Stimulated activated CD4-positive, alpha-beta T cell treated with anti-CD3 and anti-CD28 coated beads, Interleukin-1b, Interleukin-23, amount 100 ng/mL, for 48 hours (primary cell): ENCODE measurements at places on chromosomes 5 and 9.

- no peak for DNase-seq
These were observed 49.2 kb upstream of the SMIM32 start for GRCh38 chr5:136242136-136242535.

DNA sequence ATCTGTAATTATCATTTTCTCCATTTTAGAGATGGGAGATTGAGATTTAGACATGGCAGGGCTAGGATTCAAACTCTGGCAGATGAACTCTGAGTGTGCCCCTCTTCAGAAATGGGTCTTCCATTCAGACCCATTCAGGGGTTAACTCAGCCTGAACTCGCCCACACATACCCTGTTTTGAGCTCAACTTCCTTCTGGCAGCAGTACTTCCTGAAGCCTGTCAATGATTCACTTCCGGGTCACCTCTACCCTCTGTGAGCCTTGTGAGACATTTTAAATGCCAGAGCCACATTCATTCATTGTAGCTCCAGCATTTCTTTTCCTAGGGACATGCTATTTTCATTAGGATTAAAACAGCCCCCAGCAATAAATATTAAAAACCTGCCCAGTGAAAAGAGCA is 209.3 kb upstream of the SLC24A2 start:
- DNase-seq = peak; percentile 27

DNA sequence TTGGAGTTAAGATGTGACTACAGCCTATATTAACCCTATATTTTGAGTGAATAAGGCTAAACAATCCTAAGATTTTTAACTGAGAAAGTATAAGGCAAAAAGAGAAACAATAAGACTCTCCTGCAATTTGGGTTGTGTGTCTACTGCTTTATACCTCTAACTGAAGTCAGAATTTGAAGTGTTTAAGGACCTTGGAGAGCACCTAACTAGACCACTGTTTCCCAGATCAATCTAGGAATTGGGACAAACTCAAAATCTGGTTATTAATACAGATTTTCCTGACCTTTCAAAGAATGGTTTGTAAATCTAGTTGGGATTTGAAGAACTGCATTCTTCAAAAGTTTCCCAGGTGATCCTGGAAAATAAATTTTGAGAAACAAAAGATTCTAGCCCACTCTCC is 42.1 kb downstream of the GABRA1 start:
- no peak for DNase-seq

DNA sequence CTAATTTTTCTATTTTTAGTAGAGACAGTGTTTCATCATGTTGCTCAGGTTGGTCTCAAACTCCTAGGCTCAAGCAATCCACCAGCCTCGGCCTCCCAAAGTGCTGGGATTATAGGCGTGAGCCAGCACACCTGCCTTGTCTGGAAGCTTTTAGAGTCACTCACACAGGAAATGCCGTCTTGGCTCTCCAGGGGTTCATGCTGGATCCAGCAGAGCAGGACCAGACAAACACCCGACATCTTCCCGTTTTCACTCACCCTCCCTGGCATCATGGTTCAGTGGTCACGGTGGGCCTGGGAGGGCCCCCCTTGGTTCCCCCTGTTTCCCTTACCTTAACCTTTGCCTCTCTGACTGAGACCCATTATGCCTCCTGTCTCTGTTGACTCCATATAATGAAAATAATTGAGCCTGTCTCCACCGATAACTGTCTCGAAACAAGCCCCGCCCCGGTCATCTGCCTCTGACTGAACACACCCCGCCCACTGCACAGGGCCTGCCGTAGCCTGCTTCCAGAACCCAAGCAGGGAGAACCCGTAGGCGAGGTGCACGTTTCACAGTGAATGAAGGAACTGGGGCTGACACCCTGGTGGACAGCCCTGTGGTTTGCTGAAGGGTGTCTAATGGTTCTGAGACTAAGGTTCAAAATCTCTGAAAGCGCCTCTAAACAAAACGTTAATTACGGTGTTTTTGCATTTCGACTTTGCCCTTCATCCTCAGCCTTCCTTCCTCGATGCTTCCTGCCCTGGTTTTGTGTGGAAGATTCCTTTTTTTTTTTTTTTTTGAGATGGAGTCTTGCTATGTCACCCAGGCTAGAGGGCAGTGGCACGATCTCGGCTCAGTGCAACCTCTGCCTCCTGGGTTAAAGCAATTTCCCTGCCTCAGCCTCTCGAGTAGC is 39.7 kb upstream of the SPRY4 start:
- no peak for DNase-seq

DNA sequence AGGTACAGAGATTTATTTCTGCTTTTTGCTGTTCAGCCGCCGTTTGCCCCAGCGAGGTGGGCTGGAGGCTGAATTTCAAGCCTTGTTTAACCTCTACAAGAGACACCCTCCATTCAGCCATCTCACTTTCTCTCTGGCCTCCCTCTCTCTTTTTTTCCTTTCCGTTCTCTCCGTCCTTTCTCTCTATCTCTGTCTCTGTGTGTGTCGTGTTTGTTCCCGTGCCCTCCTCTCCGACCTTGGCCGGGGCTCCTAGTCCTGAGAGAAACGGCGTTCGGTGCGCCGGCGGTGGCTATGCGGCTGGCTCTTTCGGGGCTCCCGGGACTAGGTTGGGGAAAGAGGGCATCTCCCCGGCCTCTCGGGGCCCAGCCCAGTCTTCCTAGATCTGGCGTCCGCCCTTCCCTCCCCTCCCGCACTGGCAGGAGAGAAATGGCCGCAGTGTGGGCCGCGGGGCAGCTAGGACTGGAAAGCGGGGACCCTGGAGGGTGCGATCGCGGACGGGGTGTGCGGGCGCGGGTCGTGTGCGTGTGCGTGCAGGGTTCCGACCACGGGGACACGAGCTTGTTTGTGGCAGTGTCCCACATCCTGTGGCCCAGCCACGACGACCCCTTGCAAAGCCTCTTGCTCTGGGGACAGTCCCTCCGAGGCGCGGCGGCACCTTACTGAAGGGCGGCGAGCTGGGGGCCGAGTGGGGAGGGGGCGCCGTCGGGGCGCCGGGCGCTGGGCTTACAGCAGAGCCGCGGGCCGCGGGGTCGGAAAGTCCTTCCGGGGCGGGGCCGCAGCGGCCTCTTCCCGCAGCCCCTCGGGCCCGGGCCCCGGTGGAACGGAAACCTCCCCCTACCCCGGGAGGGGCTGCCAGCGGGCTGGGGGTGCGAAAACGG is 5.7 kb downstream of the LHX2 start:
- DNase-seq = no peak

DNA sequence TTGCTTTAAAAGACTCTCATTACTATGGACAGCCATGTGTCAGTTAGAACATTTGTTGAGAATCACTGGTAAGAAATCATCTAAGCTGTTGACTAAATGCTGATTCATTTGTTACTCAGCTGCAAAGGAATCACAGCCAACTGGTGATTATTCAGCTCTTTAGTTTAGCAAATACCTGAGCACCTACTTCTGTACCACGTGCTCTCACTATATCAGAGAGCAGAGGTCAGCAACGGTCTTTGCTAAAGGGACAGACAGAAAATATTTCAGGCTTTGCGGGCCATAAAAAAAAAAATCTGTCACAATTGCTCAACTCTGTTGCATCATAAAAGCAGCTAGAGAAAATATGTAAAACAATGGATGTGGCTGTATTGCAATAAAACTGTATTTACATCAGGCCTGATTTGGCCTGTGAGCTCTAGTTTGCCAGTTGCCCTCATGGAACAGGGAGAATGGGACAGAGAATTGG is 377.6 kb downstream of the DNAH5 start:
- no peak for DNase-seq

DNA sequence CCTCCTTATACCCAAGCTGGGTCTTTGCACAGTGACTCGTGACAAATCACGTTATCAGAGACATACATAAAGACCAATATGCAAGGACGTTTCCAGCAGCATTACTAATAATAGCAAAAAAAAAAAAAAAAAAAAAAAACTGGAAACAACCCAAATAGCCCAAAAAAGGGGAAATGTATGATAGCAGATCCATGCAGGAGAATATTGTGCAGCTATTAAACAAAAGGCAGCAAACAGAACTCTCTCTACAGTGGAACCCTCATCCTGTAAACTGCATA is 37.7 kb downstream of the C5orf15 start:
- DNase-seq = no peak

- no peak for DNase-seq
These were observed 18.2 kb upstream of the STK32A start for GRCh38 chr5:147216552-147217154.

GRCh38 chr9:120978987-120979386 is 52.4 kb upstream of the TRAF1 start:
- no peak for DNase-seq

GRCh38 chr9:133105461-133105770 is 15.6 kb downstream of the RALGDS start:
- no peak for DNase-seq

- DNase-seq = no peak
These were observed 3.7 kb upstream of the NIPAL4 start for GRCh38 chr5:157456301-157456700.

DNA sequence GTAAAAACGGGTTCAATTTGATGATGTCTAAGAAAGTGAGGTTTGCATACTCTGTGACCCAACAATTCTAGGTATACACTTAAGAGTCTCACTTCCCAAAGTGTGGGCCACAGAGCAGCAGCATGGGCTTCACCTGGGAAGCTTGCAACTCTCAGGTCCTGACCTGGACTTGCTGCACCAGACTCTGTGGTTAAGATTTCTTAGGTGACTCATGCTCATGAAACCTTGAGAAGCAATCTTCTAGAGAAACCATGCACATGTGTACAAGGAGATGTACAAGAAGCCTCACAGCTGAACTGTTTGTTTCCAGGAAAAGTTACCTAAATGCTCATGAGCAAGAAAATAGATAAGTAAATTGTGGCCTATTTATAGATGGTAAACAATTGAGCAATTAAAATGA is 30.0 kb downstream of the DNAJC21 start:
- DNase-seq = peak; percentile 6

- no peak for DNase-seq
These were observed 38.1 kb upstream of the SPATA31D4 start for GRCh38 chr9:81890104-81890503.

DNA sequence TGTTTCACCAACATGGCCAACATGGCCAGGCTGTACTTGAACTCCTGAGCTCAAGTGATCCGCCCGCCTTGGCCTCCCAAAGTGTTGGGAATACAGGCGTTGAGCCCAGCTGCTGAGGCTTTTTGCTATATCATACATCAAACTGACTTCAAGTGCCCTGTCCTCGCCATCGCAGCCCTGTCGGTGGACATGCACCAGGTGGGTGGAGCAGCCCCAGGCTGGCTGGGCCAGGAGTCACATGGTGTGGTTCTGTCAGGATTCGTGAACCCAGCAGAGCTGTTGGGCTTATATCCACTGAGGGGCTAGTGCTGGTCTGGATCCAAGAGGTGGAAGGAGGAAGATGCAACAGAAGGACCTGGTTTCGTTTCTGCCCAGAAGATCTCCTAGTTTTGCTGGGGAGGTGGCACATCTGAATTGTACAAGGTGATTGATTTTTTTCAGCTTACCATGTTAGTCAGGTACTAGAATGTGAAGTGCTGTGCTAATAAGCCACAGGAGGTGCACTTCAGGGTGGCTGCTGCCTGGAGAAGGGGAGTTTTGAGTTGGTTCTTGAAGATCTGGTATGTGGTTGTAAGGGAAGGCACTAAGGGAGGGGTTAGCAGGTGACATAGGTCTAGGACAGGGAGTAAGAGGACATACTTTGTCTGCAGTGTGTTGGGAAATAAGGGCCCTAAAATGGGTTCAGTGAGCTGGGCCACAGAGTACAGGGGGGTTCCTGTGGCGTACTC is 16.1 kb downstream of the PCBD2 start:
- DNase-seq = no peak

DNA sequence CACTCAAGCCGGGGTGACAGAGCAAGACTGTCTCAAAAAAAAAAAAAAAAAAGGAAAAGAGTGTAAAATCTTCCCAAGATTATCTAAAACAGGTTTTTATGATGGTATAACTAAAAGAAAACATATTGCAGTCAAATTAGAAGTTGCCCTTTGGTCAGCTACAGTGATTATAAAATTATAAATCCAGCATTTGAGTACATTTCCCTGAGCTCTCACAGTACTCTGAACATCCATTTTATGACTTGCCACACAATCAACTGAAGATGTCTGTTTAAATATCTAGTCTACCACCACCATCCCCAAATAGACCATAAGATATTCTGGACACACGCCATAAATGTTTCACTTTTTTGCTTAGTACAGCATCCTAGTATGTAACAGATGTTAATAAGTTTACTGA is 77.0 kb downstream of the CSF2 start:
- DNase-seq = no peak

GRCh38 chr5:31291323-31291854 is 97.9 kb downstream of the CDH6 start:
- DNase-seq = no peak

DNA sequence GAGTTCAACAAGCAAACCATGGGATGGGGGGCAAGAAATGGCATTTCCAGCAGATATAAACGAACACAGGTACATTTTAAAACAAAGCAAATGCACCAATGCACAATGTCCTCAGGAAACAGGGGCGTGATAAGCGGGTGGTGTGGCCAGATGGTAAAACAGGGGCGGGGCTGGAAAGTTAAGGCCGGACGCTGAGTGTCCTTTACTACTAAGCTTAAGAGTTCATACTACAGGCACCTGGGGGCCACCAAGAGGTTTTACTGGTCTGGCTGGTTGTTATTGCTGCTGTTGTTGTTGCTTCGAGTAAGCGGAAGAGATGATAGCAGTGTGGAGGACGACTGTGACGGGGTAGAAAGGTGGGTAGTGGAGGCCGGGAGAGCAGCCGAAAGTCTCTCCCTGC is 99.8 kb downstream of the ATPSCKMT start:
- no peak for DNase-seq

DNA sequence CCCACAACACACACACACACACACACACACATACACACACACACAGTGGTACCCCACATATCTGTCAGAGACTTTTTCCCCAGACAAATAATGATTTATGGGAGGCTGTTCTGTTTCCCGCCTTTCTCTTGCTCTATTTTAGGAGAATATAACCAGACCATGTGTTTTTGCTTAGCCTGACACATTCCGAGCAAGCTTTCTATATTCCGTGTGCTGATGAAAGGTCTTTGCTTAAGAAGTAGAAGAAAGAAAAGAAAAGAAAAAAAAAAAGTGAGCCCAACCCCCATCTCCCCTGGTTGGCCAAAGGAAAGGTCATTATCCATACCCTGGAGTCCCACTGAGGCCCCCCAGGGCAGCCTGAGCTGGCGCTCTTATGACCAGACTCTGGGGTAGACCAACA is 338.6 kb downstream of the SLIT3 start:
- no peak for DNase-seq

- no peak for DNase-seq
These were observed 15.2 kb upstream of the HMHB1 start for GRCh38 chr5:143796753-143797152.

- DNase-seq = no peak
These were observed 64.4 kb downstream of the PPARGC1B start for GRCh38 chr5:149794487-149794971.

- no peak for DNase-seq
These were observed 555.0 kb downstream of the PRR16 start for GRCh38 chr5:121019106-121019505.

GRCh38 chr9:111076519-111076918 is 38.2 kb upstream of the LPAR1 start:
- no peak for DNase-seq

DNA sequence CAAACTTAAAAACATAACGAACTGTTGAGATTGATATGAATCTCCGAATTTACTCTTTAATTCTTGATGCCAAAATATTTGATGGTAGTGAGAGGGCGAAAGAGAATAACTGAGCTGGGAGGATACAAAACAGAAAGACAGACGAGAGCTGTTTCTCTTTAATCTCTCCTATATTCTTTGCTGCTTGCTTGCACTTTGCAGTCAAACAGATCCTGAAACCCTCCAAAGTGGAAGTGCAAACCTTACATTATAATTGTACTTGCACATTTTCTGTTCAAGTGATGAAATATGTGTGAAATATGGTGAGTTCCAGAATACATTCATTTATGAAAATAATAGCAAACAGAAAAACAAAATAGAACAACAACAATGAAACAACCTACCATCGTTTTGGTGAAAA is 63.8 kb downstream of the PAM start:
- no peak for DNase-seq
